ENCODE measurements at places on chromosomes 16 and 17. TPM values are rescaled to one million over a fixed set of nuclear protein-coding genes. Genes with fewer than 3 reads are reported as not detected.

DNA sequence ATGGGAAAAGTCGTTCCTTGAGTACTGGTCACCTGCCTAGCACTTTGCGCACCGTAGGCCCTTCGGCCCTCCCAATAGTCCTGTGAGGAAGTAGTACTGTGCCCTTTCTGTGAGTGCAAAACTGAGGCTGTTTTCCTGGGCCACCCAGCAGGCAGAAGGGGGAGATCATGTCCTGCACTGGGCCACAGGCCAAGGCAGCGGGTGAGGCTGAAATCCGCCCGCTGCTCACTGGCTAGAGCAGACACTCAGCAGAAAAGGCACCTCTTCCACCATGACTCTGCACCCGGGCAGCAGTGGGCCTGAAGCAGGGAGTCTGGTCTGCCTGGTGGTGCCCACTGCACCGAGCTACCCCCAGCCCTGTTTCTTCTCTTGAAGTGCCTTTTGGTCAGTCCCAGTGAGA is 20.2 kb downstream of the METTL22 start:
- H3K4me1 ChIP-seq, result peaks cover 12% of the 10 kb centered on the region
- peaks cover 36% of the 10 kb centered on the region for H3K36me3 ChIP-seq
- H3K4me3 ChIP-seq, result no peak overlapping the region
- H3K27ac ChIP-seq, result no peak overlapping the region

Gene IL34
- polyA plus RNA-seq, result not detected

- peak overlapping the region; percentile 36 for H3K27ac ChIP-seq
- no peaks in the 10 kb centered on the region for H3K36me3 ChIP-seq
- no peak for DNase-seq
Observed at GRCh38 chr17:34246881-34247280, 8.2 kb upstream of the CCL2 start.

DNA sequence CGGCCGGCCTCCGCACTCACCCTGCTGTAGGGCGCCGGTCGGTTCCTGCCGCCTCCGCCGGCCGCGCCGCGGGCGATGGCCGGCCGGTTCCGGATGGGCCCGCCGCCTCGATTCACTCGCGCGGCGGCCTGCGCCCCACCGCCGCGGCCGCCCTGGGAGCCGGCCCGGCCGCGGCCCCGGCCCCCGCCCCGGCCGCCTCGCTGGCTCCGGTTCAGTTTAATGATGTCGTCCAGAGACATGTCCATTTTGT is 158 bp downstream of the ALYREF start:
- peaks cover 14% of the 10 kb centered on the region for H3K27me3 ChIP-seq
- no peak for DNase-seq
- H3K4me3 ChIP-seq, result peak overlapping the region; percentile 95
- peaks cover 28% of the 10 kb centered on the region for H3K36me3 ChIP-seq
- peak overlapping the region; percentile 98 for H3K27ac ChIP-seq

- no peaks in the 10 kb centered on the region for H3K4me1 ChIP-seq
- no peaks in the 10 kb centered on the region for H3K36me3 ChIP-seq
- no peaks in the 10 kb centered on the region for H3K27me3 ChIP-seq
- no peak overlapping the region for H3K4me3 ChIP-seq
- DNase-seq, result no peak
Observed at GRCh38 chr17:72624652-72625051, 467.8 kb downstream of the SLC39A11 start.

Data from immature natural killer cell (primary cell).